Stimulated activated CD4-positive, alpha-beta T cell treated with anti-CD3 and anti-CD28 coated beads, TNF-alpha, amount 100 ng/mL, for 1 hour (primary cell): ENCODE measurements at places on chromosomes 3 and 15.

DNA sequence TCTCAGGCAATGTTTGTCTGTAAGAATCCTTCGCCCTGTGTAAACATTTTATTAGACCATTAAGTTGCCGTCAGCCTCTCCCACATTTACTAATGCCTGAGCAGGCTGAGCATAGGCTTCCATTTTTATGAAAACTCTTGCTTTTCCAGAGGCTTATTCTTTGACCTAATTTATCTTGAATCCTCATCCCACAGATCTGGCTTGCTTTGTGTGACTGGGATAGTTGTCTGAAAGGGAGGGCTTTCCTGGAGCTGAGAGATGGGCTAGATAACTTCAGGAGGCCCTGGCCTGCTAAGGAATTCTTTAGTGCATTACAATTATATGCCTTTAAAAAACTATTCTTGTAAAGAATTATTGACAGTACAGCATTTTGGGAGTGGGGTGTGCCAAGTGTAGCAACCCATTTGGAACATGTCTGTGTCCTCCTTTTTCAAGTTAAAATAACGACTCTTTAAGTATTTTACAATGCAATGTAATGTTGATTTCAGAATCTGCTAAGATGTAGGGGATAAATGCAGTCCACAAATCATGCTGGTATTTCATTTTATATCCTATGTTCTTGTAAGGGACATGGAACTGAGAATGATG is 52.4 kb downstream of the EEFSEC start:
- no peak for DNase-seq

DNA sequence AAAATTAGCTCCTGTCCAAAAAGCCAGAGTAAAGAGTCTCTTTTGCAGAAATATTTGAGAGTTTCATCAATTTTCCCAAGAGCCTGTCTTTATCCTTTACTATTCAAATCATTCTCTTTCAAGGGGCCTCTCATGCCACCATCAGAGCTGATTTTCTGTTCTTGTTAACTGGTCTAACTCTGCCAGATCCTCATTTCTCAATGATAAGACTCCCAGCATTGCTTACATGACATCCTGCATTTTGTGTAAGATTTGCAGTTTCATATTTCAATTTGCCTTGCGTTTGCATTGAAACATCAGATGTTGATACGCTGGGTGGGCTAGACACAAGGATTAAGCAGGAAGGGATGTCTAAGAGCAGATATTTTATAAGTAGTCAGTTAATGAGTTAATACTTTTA is 228.7 kb downstream of the TBL1XR1 start:
- DNase-seq = no peak

GRCh38 chr3:112411425-112411824 is 78.5 kb downstream of the CD200 start:
- DNase-seq = no peak

- no peak for DNase-seq
Observed at GRCh38 chr3:143380449-143380848, 260.9 kb downstream of the CHST2 start.

- DNase-seq = no peak
Observed at GRCh38 chr15:75943713-75944215, 40.1 kb downstream of the FBXO22 start.

GRCh38 chr15:91561371-91562100 is 292.0 kb upstream of the SLCO3A1 start:
- no peak for DNase-seq

- no peak for DNase-seq
Observed at GRCh38 chr3:140552898-140553297, 125.0 kb upstream of the TRIM42 start.

DNA sequence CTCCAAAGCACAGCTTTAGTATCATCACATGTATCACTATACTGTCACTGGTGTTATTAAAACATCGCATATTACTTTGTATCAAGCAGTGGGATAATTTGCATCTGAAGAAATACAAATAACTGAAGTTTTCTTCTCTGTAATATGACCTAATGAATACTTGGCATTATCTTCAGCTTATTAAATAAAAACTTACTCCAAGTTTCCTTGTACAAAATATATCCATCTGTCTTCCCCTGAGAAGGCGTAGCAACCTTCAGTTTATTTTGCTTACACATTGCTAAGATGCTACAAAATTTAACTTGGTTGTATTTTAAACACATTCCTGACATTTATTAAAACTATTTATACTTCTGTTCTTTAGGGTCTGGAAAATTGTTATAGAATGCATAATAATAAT is 13.7 kb downstream of the FGF7 start:
- DNase-seq = no peak

- DNase-seq = no peak
Observed at GRCh38 chr3:25350725-25351114, 77.3 kb upstream of the RARB start.

- DNase-seq = no peak
Observed at GRCh38 chr3:114967168-114967567, 179.9 kb downstream of the ZBTB20 start.

GRCh38 chr3:121641127-121641526 is 19.6 kb downstream of the HCLS1 start:
- no peak for DNase-seq

GRCh38 chr15:69529961-69530633 is 77.5 kb downstream of the RPLP1 start:
- DNase-seq = no peak

DNA sequence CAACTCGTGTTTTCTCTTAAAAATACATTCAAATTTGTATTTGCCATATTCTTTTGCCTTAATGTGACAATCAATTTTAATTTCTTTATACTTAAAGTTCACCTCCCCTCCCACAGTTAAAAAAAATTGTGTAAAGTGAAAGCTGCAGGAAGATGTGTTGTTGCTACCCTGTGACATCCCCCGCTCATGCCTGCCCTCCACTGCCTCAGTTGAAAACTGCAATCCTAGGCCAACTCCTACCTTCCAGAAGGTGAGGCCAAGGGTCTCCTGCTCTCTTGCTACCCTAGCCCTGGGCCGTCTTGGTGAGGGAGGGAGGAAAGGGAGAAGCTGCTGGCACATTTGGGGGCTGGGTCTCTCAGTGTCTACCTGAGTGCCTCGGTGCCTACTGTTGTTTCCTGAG is 57.0 kb upstream of the CMTM7 start:
- DNase-seq = peak; percentile 38

- DNase-seq = no peak
Observed at GRCh38 chr3:134228035-134228434, 22.6 kb downstream of the RYK start.

DNA sequence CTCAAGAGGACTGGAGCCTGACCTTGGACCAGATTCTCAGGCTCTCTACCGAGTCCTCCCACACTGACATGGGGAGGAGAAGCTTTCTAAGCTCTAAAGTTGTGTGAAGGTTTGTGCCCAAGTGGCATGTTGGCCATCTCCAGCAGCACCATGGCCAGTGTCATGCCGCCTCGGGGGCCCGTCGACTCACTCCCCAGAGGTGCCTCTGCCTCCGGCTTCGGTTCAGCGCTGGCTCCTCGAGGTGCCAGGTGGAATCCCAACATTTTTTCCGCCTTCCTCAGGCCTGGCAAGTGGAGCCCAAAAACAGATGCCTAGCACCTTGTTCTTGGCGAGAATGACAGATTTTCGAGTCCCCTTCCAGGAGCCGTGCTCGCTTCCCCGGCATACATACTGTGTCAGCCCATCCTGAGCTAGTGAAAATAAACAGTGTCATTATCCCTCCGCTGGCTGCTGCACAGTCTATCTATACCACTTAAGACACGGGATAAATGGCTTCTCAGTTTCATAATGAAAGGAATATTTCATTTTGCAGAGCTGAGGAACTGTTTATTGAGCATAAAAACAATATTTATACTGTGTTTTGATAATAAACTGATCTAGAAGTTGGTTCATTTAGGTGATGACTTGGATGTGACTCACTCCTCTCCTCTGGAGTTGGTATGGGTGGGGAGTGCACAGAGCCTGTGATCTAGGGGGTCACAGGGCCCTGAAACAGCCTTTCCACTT is 328.5 kb upstream of the TLE3 start:
- DNase-seq = no peak

DNA sequence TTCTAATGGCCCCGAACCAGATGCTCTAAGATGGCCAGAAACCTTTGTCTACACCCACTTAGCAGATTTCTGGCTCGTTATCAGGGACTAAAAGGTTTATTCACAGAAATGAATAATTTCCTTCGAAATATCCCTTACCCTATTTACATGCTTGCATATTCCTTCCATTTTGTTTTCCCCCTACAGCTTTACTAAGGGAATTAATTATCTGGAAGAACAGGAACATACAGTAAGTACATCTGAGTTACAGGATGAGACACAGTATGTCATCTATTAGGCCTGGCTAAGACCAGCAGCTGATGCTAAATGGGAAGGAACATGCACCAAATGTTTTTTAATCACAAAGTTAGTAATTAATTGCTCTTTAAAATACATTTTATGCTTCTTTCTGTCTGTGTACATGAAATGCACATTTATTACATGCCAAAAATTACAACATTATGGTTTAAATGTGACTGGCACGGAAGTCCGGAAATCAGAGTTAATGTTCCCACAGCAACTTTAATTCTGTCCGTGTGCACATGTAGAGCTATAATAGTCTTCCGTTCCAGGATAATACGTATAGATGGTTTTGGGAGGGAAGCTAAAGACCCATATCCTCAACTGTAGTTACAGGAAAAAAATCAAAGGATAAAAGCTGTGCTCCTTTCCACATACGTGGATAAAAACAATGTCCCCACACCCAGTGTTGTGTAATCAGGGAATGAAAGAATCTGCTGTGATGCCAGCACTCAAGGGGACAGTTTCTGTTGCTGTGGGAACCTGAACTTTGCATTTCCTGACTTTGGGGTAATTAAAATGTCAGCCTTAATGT is 82.0 kb downstream of the TIGIT start:
- DNase-seq = no peak
